DMS 273 treated with DMSO at 0.1 percent for 48 hours (cell line): ENCODE measurements at places on chromosomes 6 and 20.

- no peak for DNase-seq
Measured at GRCh38 chr6:112044856-112045255, 9.0 kb upstream of the CCN6 start.

DNA sequence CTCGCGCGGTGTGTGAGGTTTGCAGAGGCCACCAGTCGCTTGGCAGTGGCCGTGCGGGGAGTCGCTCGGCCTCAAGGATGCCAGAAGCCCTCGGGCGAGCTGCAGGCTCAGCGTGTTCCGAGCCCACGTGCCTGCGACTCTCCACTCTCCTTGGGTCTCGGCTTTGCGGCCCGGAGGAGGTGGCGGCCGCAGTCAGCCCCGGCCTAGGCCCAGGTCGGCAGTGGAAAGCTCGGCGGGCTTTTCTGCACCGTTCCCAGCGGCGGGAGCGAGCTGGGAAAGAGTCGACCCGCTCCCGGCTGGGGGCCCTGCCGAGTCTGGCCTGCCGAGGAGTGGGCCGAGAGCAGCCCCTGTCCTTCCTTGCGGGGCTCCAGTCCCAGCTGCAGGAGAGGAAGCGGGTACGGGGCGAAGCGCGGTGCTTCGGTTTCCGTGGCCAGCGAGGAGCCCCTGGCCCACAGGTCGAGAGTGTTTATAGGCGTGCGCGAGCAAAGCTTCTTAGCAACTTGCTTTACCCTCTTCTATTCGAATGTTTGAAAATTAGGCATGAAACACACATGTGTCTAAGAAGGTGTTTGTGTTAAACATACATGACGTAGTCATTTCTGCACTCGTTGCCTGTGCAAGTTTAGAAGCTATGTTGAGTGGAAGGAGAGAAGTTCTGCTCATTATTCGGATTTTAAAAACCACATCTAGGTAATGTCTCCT lies 5.6 kb downstream of the FOXC1 start:
- DNase-seq, result no peak

GRCh38 chr6:111583986-111584385 lies 21.7 kb downstream of the TRAF3IP2 start:
- DNase-seq, result no peak

GRCh38 chr20:40641202-40641601 lies 47.8 kb downstream of the MAFB start:
- no peak for DNase-seq

- DNase-seq, result no peak
Measured at GRCh38 chr6:11277275-11278206, 45.1 kb upstream of the NEDD9 start.

GRCh38 chr6:44278315-44278714 lies 8.1 kb downstream of the TMEM151B start:
- no peak for DNase-seq

DNA sequence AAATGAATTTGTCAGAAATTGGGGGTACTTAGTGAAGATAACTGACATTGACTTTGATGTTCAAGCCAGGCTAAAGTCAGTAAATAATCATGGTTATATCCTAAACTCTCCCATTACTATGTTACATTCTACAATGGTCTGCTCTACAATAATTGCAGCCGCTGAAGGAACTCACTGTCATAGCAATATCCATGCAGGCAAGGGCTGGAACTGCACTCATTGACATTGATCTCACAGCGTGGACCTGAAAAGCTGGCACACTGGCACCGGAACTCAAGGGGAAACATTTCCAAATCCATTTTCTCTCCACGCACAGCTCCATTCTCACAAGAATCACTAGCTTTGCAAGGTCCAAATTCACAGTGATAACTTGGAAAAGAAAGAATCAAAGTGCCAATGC lies 702.7 kb downstream of the EYS start:
- no peak for DNase-seq

GRCh38 chr6:84556541-84557335 lies 207.7 kb downstream of the TBX18 start:
- no peak for DNase-seq

GRCh38 chr6:11621119-11621518 lies 83.6 kb downstream of the TMEM170B start:
- no peak for DNase-seq

GRCh38 chr6:6002848-6003620 lies 3.7 kb downstream of the NRN1 start:
- DNase-seq, result no peak

DNA sequence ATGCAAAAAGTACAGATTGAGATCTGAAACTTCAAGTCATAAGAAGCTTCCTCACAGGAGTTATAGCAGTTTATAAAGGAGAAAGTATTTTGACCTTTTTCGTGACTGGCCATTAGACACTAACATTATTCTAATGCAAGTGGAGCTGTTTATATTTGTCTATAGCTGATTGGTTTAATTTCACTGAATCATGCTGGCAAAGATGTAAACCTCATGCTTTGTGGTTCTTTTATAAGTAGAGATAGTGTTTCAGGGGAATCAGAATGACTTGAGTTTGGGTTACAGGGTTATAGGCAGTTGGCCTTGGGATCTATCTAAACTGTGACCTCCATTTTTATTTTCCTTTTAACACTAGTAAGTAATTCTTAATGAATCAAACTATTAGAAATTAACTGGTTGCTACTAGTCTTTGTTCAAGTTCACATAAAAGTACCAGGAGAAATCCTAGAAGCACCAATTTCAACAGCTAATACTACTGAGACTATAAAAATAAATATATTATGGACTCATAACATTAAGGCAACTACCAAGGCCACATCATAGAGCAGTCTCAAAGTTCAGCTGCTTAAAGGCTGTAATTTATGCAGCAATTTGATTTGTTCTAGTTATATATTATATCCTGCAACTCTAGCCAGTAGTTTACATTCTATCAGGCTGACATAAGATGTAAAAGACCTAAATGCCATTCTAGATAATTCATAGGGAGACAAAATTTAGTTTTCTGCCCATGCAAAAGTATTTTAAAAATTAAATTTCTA lies 94.0 kb downstream of the RNGTT start:
- no peak for DNase-seq

DNA sequence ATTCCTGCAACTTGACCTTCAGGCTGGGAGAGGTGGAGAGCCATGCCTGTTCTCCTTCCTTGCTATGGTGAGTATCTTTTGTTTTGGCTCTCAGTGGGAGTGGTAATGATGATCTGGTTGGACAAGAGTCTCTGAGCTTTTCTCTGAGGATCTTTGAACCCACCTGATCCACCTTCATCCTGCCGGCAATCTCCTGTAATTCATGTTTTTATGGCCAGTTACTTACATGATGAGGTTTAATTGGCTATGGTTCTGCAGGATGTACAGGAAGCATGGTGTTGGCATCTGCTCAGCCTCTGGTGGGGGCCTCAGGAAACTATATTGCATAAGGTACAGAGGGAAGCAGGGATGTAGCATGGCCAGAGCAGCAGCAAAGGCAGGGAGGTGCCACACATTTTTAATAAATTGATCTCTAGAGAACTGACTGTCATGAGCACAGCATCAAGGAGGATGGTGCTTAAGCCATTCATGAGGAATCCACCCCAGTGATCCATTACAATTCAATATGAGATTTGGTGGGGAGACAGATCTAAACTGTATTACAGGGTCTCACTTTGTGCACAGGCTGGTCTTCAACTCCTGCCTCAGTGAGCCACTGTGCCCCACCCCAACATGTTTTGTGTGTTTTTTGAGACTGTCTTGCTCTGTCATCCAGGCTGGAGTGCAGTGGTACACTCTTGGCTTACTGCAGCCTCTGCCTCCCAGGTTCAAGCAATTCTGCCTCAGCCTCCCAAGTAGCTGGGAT lies 10.0 kb downstream of the HSPA1B start:
- DNase-seq, result no peak

DNA sequence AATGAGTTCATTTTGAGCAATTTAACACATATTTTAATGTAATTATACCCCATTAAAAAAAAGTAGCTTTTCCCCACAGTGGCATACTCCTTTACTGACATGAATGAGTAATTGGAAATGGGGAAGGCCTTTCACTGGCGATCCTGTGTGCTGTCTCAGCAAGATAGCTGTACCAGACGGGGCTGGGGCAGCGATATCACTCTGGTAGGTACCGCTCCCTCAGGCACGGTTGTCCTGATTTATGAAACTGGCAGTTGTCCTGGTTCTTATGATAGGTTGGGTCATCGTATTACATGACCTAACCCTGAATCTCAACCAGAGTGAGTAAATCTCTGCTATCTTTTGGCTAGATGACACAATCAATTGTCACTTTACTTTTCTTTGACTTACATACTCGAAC lies 355.0 kb upstream of the MAP3K7 start:
- no peak for DNase-seq

DNA sequence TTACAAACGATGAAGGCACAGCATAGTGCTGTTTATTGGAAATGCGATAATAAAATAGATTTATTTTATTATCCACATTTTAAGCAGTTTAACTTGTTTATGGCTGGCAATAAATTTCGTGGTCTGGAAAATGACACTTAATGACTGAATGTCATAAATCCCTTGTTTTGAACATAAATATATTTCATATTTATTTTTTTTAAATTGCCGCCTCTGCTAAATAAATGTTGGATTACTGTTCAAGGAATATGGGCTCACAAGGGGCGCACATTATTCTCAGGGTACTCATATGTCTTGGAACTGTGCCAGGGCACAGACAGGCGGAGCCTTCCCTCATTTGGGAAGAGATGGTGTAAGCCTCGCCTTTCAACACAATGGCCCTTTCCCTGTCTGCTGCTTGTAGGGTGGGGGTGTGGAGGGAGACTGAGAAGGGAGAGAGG lies 134.3 kb downstream of the PXDC1 start:
- DNase-seq, result no peak

- DNase-seq, result peak; percentile 54
Measured at GRCh38 chr6:41846666-41847237, 48.4 kb downstream of the USP49 start.

DNA sequence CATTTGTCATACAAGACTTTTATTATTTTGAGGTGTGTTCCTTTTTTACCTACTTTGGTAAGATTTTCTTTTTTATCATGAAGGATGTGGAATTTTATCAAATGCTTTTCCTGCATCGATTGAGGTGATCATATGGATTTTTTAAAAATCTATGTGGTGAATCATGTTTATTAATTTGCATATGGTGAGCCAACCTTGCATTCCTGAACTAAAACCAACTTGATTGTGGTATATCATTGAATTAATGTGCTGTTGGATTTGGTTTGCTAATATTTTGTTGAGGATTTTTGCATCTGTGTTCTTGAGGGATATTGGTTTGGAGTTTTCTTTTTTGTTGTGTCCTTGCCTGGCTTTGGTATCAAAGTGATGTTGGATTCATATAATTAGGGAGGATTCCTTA lies 848.1 kb upstream of the EYS start:
- DNase-seq, result no peak

DNA sequence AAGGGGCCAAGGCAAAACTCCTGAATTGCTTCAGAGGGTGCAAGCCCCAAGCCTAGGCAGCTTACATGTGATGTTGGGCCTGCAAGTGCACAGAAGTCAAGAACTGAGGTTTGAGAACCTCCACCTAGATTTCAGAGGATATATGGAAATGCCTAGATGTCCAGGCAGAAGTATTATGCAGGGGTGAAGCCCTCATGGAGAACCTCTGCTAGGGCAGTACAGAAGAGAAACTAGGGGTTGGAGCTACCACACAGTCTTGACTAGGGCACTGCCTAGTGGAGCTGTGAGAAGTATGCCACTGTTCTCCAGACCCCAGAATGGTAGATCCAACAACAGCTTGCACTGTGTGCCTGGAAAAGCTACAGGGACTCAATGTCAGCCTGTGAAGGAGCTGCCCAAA lies 179.7 kb upstream of the GJE1 start:
- no peak for DNase-seq

DNA sequence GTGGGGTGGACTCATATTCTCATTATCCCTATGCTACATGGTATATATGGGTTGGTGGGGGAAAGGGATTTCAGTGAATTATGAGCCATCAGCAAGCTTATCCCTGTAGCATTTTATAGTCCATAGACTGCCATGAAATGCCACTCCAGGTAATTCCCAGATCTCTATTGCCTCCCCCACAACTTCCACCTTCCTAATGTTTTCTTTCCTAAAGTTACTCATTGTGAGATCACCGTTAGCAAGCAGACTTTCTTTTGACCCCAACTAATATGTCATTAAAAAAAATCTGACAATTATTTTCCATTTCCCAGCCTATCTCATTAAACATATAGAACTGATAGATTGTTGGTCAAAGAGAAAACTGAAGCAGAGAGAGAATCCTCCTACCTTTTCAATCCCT lies 40.7 kb upstream of the TBX18 start:
- no peak for DNase-seq

DNA sequence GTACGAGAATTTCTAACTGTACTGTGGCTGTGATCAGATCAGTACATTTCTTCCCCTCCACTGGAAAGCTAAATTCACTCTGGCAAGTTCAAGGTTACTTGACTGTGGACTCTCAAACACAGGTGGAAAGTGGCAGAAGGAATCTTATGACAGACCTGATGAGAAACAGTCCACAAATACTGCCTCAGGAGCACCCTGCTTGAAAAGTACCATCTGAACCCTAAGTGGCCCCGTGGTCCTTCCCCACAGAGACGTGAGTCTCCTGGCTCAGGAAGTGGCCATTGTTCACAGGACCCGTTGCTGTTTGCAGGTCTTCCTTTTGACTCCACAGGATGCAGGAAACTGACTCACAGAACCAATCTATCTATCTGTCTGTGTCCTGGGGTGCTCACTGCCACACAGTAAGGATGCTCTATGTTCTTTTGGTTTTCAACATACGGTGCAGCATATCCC lies 47.5 kb upstream of the NHSL1 start:
- no peak for DNase-seq

GRCh38 chr6:66662721-66663507 lies 955.9 kb upstream of the EYS start:
- DNase-seq, result no peak

- DNase-seq, result peak; percentile 60
Measured at GRCh38 chr6:158322724-158323560, 10.7 kb downstream of the TULP4 start.

GRCh38 chr6:111710439-111710838 lies 104.8 kb upstream of the TRAF3IP2 start:
- DNase-seq, result no peak

- no peak for DNase-seq
Measured at GRCh38 chr20:20768202-20768815, 55.9 kb upstream of the RALGAPA2 start.

DNA sequence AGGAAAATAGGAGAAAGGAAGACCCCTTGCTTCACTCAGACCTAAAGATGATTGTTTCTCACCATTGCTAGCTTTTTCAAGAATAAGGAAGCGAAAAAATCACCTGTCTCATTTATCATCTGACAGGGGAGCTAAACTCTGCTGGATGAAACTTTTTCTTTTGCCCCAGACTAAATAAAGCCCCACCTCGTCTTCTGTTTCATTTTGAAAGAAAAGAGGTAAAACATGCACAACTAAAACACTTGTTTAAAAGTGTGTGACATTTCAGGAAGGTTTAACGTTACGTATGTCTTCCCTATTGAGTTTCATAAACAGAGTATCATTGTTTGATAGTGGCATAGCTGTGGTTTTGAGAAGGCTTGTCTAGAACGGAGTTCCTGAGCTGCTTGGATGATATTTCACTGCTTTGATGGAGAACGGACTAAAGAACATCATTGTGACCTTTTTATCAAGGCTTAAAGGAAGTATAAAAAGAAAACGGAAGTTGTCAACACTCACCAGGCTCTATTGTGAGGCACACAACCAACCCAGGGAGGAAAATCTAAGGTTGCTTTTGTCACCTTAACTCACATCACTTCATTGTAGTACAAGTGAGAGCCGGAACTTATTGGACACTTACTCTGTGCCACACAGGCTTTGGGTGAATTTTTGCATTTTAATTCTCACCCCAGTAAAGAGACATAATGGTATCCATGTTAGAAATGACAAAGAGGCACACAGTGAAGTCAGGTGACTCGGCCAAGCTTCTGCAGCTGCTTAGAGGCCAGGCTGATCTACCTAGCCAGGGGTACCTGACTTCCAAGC lies 29.5 kb downstream of the TSHZ2 start:
- DNase-seq, result no peak
